Left renal pelvis (tissue), 4 donors: ENCODE measurements at places on chromosomes 7 and 10.

DNA sequence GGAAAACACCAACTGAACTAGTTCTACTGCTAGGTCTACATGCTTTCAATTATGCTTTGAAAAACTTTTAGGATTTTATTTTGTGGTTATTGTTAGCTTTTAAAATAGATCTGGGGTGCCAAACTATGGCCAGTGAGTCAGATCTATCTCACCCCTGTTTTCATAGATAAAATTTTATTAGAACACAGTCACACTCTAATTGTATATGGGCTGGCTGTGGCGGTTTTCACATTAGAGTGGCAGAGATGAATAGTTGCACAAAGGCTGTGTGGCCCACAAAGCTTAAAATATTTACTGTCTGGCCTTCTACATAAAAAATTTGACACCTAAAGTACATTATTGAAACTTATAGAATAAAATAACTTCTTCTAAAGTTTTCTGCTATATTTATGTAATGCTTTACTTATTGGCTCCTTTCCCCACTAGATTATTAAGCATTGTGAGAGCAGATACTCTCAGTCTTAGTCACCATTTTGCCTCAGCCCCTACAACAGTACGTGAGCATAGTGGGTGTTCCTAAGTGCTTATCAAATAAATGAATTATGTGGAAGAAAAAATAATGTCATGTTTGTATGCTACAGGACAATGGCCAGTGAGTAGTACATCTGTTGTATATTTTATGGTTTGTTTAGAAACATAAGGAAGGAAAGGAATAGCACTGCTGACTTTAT, 5.4 kb upstream of the SUV39H2 start:
- no peak for DNase-seq

- no peak for DNase-seq
These were observed 29.4 kb downstream of the LSMEM1 start for GRCh38 chr7:112510001-112510742.

GRCh38 chr10:33594475-33594874, 260.0 kb upstream of the NRP1 start:
- no peak for DNase-seq

GRCh38 chr10:94500063-94500462, 45.5 kb upstream of the HELLS start:
- no peak for DNase-seq

GRCh38 chr7:30433082-30433481, 45.5 kb downstream of the NOD1 start:
- no peak for DNase-seq

- DNase-seq = no peak
These were observed 379.7 kb downstream of the RPS24 start for GRCh38 chr10:78413076-78414055.

GRCh38 chr10:28367929-28368484, 65.1 kb upstream of the MPP7 start:
- DNase-seq = no peak

GRCh38 chr7:38830826-38831225, 78.2 kb downstream of the VPS41 start:
- no peak for DNase-seq

DNA sequence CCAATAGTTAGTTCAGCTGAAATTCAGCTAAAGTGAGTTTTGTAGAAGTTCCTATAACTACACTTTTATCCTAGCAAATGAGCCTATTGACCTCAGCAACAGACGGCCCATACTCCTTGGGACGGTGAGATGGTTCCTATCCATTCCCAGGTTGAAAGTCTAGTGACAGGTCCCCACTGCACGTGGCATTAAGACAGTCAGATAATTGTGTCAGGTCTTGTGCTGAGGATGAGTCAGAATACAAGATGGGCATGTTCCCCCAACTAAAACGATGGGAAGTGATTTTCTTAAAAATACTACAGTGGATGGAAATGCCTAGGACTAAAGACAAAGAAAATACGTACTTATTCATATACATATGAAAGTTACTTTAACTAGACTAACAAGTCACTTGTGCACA, 2.1 kb downstream of the CAV1 start:
- DNase-seq = no peak

DNA sequence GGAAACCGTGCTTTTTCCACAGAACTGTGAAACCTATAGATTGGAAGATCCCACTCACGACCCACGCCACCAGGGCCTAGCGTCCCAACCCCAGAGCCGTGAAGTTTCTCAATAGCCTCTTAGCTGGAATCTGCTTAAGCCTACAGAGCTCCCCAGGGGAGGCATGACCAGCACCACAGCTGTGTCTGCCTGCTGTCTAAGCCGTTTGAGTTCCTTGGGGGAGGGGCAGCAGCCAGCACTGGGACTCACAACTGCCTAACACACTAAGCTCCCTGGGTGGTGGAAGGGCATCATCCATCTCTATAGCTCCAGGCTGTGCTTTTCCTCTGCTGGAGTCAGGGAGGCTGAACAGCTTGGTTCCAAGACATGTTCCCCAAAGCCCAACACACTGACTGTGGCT, 26.0 kb upstream of the TMEM140 start:
- DNase-seq = no peak

DNA sequence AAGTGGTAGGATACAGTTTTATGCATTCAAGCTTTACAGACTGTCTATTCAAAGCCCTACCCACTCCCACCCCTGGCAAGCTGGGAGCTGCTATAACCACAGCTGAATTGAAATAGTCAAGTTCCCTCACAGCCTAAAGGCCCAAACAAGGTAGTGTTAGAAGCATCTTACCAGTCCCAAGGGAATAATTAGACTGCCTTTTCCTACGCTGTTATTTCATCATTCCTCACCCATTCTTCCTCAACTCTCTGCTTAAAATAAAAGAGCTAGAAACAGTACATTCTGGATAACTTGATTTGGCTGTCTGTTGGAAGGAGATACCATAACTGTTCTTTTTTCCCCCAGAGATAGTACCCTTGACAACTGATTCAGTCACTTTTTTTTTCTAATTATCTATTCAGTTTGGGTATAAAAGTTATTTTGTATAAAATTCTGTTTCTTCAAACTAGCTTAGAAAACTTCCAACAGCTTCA, 54.0 kb downstream of the RAPGEF5 start:
- no peak for DNase-seq

GRCh38 chr10:79542626-79543025, 17.6 kb downstream of the SFTPA2 start:
- DNase-seq = no peak

- no peak for DNase-seq
These were observed 88.0 kb downstream of the CELF2 start for GRCh38 chr10:11105676-11106004.
